ENCODE measurements at places on chromosomes 2 and 18.

DNA sequence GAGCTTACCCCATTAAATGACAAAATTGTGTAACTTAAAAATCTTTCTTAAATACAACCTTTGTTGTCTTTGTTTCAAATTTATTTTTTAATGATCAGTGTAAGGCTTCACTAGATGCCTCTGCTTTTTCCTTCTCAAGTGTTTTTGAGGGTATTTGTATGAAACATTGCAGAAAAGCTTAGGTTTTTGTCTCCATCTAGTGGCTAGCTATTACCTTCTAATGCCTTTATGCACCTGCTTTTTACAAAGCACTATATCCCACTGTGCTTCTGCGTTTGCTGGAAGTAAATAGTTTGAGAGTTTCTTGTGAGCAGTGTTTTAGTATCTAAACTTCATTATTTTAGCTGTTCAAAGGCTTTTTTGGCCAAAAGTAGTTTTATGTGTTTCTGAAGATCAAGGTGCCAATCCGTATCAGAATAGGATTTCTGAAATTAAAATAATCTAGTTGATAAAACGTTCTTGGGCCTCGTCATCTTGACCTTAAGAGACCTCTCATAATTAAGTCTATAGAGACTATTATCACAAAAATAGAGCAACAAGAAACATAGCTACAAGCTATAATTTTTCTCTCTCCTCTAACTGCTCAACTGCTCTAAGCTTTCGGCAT lies 47.0 kb downstream of the IWS1 start:
- DNase-seq, result no peak

GRCh38 chr2:5720426-5720825 lies 28.2 kb downstream of the SOX11 start:
- no peak for DNase-seq

- no peak for DNase-seq
These were observed 8.8 kb upstream of the PRLH start for GRCh38 chr2:237557633-237558015.

DNA sequence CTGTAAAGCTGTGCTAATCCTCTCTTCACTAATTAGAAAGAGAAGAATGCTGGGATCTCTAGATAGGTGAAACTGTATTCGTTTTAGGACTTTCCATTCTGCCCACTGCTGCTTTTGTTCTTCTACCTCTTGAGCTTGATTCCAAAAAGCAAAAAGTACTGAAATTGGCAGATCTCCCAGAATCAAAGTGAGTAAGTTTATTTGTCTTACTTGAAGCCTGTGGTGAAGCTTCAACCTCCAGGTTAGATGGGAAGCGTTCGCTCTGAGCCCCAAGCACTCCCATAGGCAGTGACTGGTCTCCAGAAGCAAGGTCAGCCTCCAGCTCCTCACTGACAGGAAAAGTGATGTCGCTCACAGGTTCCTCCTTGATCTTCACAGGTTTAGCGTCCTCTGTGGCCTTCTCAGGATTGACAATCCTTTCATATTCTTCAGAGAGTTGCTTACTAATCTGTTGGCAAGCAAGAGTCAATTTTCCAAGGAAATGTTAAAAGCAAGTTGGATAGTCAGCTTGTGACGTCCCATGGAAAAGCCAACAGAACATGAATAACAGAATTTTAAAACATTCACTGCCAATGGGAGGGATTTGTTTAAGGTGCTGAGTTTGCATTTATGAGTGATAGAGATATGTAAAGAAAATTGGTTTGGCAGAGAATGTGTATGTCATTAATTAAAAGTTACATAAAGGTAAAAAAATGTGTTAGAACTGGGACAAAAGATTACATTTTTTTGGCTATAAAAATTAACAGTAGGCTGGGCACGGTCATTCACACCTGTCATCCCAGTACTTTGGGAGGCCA lies 8.1 kb downstream of the SUPT7L start:
- DNase-seq, result no peak

- no peak for DNase-seq
These were observed 253.5 kb downstream of the ACKR3 start for GRCh38 chr2:236823041-236823629.

DNA sequence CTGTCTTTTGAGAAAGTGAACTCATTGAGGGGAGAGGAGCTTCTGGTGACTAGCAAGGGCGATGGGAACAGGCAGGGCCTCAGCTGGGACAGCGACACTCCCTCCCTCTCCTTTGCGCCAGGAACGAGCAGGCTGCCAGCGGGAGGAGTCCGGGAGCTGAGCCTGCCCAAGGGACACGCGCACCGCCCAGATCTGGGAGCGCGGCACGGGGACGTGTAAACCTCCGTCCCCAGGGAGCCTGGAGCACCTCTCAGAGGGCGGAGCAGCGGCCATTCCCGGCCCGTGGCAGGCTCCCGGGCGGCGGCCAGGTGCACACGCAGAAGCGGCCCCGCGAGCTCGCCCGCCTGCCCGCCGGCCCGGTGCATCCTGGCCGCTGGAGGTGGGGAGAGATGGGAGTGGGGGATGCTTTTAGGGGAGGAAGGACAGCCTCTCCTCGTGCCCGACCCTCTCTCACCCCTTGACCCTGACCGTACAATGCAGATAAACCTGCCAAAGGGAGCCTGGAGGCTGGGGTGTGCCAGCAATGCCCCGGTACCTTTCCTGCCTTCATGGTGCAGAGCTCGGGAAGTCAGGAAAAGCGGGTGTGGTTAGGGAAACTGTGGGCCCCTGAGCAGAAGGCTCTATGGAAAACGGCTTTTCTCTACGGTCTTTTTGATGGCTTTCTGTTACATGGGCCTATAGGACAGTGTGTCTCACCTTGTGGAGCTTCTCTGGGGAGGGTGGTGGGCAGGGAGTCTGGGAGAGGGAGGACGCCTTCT lies 2.2 kb downstream of the AQP4 start:
- no peak for DNase-seq

GRCh38 chr18:13253786-13254688 lies 35.5 kb downstream of the LDLRAD4 start:
- peak; percentile 6 for DNase-seq

DNA sequence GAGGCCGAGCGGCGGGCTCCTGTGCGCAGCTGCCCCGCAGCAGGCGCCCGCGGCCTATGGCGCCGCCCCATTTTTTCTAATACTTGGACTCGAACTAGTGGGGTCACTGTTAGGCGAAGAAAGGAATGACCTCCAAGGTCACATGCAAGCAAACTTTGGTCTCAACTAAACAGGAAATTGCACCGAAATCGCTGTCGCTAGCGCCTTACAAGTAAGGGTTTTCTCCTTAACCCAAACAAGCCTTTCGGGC lies 339 bp downstream of the ACAA2 start:
- DNase-seq, result no peak

DNA sequence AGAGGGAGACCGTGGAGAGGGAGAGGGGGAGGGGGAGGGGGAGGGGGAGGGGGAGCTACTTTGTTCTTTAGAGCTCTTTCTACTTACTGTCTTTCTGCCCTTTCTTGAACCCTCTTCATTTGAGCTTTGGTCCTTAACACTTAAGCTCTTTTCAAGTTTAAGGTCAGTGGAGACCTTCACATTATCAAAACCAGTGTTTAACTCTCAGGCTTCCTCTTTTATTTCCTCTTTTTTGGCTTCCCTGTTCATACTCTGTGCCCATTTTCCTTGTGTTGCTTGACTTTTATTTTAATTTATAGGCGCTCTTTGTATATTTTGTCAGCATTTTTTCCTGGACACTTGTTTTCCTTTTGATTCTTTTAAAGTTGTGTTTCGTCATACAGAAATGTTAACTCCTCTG lies 37.1 kb downstream of the ACSL3 start:
- no peak for DNase-seq

- DNase-seq, result no peak
These were observed 4.1 kb downstream of the NFE2L2 start for GRCh38 chr2:177260379-177260778.

- no peak for DNase-seq
These were observed 787.9 kb upstream of the RAB6C start for GRCh38 chr2:129191530-129191929.

DNA sequence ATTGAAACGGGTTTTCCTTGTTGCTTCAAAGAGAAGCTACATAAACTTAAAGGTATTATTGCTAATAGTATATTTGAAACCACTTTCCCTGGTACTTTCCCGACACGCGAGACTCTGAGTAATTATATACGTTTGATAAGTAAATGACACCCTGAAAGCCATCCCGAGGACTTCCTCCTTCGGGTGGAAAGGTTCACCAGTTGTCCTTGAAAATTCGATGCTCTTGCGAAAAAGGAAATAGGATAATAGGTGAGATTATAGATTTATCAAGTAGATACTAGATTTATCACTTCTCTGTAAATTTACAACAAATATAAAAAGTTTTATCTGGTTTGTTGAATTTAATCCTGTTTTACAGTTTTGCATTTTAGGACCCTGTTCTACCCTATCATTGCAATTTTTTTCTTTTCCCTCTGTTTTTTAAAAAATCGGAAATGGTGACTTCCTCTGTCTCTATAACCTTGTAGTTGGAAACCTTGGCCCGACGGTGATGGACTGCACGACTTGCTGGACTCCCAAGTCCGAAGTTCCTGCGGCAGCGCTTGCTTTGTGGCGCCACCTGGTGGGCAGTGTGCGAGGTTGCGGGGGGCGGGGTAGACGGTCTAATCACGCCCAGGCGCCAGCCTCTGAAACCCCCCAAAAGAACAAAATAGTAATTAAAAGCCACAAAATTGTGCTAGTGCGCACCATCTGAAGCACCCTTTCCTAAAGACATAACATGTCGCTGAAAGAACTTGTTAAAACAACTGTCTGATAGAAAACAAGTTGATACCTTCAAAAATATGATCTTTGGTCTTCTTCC lies 972 bp upstream of the DLX2 start:
- DNase-seq, result peak; percentile 71

DNA sequence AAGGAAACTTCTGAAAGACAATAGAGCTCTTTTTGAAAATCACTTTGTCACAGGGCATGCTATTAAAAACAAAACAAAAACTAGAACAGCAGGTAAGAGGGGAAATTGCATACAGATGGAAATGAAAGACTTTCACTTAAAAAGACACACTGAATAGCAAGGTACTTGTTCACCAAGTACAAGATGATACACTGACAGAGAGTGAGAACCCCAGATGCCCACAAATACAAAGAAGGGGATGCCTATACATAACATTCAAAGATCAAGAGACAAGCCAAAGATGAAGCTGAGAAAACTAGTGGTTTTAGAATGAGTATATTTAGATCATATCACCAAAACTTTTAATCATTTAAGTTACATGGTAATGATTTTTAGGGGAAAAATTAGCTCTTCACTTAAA lies 60.7 kb downstream of the ASXL2 start:
- no peak for DNase-seq

DNA sequence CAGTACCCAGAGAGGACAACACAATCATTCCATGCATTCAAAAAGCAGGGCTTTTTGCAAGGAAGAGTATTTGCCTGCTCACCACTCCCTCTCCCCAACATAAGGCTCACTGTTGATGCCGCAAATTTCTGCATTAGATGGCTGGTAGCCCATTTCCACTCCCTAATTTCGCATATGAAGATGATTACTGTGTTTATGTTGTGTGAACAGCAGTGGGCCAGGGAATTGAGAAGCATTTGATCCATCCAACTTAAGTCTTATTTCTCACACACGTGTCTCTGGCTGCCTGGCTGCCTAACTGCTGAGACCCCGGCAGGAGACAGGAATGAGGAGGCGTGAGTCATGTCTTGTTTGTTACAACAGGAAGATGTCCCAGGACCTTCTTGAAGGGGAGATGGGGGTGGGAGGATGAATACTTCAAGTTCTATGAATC lies 294.1 kb downstream of the ALK start:
- no peak for DNase-seq

- DNase-seq, result no peak
These were observed 13.6 kb downstream of the HOXD3 start for GRCh38 chr2:176170602-176171305.

Data from activated T-cell treated with anti-CD3 and anti-CD28 coated beads, Interleukin-2, amount 50 U/mL, for 1 hour (primary cell).